ENCODE measurements at places on chromosomes 12 and 14.

GRCh38 chr14:98903371-98903770, 368.6 kb downstream of the BCL11B start:
- DNase-seq, result no peak

GRCh38 chr12:685388-685787, 22.1 kb upstream of the NINJ2 start:
- no peak for DNase-seq

GRCh38 chr14:99177046-99177655, 94.8 kb downstream of the BCL11B start:
- no peak for DNase-seq

DNA sequence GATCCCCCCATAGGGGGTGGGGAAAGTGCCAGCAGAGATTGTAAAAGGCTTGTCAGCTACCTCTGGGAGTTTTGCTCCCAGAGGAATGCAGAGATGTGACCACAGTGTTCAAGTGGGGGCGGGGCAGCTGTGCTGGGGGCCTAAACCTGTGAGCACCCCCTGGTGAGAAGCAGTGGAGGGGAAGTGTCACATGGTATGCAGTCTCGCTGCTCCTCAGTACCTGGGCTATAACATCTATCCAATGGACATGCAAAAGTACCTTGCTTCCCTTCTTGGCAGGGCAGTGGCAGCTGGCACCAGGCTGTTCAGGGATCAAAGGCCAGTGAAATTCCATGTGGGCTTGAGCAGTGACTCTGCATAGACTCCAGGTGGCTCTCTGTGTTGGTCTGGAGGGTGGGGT, 20.3 kb downstream of the OR4K2 start:
- no peak for DNase-seq

GRCh38 chr14:105249182-105250007, 1.1 kb downstream of the BTBD6 start:
- DNase-seq, result no peak

DNA sequence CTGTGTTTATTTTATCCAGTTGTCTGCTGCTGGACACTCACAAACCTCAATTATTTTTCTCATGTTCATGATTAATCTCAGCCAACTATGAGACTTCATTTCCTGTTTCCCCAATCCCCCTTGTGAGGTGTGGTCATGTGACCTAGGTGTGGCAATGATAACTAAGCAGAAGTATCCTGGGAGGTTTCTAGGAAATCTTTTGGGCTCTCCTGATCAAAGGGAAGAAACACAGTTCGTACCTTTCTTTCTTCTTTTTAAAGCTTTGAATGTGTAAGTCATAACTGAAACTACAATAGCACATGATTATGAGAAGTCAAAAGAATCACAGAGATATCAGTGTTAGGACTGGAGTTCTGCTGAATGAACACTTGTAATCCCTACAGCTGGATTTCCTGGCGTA, 34.4 kb upstream of the MANSC4 start:
- no peak for DNase-seq

- DNase-seq, result no peak
Measured at GRCh38 chr12:7856516-7856915, 16.2 kb downstream of the SLC2A14 start.

DNA sequence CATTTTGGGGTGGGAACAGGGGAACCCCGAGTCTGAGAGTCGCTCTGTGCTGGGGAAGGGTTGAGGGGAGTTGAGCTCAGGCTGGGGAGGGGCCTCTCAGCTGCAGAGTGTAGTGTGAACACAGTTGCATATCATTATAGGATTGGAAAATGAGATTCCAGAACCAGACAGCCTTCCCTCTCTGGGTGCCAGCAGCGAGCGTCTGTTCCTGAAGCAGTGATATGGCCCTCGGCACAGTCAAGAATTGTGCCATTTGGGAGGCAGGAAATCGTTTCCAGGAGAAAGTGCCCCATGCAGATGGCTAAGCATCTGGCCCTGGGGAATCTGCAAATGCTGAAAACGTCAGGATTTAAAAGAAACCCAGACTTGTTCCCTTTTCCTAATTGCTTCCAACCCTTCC, 70.4 kb upstream of the SFSWAP start:
- DNase-seq, result peak; percentile 80

DNA sequence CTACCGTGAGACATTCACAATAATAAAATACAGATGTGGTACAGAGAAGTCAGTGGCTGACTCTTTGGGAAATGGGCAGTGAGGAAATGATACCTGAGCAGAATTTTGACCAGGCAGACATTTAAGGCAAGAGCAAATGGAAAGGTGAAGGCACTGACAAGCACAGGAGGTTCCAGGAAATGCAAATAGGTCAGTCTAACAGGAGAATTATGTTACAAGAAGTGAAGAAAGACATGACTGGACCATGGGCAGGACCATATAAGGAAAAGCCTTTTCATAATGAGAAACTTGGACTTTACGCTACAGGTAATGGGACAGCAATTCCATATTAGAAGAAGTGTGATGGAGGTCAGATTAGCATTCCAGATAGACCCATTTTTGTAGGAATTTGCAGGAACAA, 338.9 kb downstream of the PDZRN4 start:
- no peak for DNase-seq

- DNase-seq, result no peak
Measured at GRCh38 chr14:37597538-37597913, 2.1 kb downstream of the TTC6 start.

- DNase-seq, result no peak
Measured at GRCh38 chr12:64621257-64621942, 11.1 kb downstream of the RASSF3 start.

- no peak for DNase-seq
Measured at GRCh38 chr12:100365411-100365810, 8.5 kb downstream of the SLC17A8 start.
